ENCODE measurements at places on chromosomes 7 and 10.

- no peak for DNase-seq
These were observed 32.0 kb upstream of the CRTAC1 start for GRCh38 chr10:98062424-98062823.

- DNase-seq = no peak
These were observed 4.4 kb upstream of the STEAP4 start for GRCh38 chr7:88310956-88311674.

- no peak for DNase-seq
These were observed 77.5 kb downstream of the SLC25A13 start for GRCh38 chr7:96244244-96244991.

DNA sequence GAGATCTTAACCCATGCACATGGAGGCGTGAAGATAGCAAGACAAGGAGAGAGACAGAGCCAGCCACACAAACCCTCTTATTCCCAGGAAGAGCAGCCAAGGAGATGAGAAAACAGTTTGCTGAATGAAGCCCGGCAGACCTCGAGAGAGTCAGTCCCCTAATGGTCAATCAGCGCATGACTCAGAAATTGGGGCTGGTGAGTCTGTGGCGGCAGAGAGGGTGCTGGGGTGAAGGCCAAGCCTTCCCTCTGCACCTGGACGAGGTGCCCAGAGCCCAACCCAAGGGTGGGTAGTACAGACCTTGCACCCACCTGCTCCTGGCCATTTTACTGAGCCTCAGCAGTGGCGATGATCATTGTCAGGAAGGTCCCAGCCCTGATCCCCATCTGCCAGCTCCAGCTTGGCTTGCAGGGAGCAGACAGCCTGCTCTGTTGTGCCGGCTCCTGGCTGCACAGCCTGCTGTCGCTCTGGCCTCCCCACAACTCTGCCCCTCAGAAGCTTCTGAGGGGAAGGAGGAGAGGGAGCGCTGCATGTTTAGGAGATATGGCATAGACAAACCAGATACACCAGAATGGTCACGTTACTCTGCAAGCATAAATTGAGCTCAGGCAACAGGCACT, 256.6 kb downstream of the RPS24 start:
- no peak for DNase-seq

GRCh38 chr7:64868499-64868898, 34.6 kb upstream of the ZNF273 start:
- no peak for DNase-seq

DNA sequence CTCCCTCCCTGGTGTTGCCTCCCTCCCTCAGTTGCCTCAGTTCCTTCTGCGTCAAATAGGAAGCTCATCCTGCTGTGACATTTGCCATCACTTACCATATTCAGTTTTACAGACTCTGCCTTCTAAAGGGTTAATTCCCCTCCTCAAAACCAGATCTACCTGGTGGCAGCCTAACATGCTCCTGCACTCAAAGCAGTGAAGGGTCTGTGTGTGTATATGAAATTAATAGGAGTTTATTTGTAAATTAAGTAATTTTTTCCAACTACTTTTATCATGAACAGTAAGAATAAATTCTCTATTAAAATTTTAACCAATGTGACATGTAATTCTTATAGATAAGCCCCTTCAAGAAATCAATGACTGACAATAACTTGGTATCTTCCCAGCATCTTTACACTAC, 158.6 kb upstream of the INSYN2A start:
- no peak for DNase-seq

- DNase-seq = no peak
These were observed 179.0 kb downstream of the NOC3L start for GRCh38 chr10:94183666-94184264.

DNA sequence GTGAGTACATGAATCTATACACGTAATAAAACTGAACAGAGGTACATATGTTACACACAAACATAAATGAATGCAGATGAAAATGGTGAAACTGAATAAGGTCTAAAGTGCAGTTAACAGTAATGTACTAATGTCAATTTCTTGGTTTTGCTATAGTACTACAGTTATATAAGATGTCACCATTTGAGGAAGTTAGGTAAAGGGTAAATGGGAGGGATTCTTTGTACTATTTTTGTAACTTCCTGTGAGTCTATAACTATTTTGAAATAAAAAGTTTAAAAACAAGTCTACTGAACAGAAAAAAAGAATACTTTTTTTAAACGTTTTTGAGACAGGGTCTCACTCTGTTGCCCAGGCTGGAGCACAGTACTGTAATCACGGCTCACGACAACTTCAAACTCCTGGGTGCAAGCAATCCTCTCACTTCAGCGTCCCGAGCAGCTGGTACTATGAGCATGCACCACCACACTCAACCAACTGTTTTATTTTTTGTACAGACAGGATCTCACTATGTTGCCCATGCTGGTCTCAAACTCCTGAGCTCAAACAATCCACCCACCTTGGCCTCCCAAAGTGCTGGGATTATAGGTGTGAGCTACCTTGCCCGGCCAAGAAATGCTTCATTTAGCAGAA, 71.5 kb downstream of the WAPL start:
- DNase-seq = no peak

GRCh38 chr10:43928425-43928968, 279.8 kb upstream of the ZNF32 start:
- no peak for DNase-seq

- no peak for DNase-seq
These were observed 176.7 kb downstream of the ADARB2 start for GRCh38 chr10:1560535-1561192.

- no peak for DNase-seq
These were observed 88.5 kb downstream of the CTNNA3 start for GRCh38 chr10:67607472-67607871.

- DNase-seq = no peak
These were observed 661.7 kb upstream of the SORCS1 start for GRCh38 chr10:107826171-107826570.

DNA sequence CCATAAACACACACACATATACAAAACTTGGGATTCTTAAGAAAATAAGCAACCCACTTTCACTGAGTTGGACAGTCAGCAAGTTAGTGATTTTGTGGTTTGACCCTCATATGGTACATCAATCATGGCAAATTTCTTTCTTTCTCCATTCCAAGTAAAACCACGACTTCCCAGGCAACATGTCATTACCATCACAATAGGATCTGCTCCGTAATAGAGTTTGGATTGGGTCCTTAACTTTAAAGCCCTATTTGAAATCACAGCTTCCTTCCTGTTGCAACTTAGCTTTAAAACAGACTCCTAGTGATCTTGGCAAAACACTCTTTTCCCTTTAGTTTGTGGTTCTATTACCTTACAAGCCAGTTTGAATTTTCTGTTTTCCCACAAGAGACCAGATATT, 483.6 kb downstream of the INHBA start:
- no peak for DNase-seq

GRCh38 chr7:69042138-69042537, 556.1 kb upstream of the AUTS2 start:
- DNase-seq = no peak

DNA sequence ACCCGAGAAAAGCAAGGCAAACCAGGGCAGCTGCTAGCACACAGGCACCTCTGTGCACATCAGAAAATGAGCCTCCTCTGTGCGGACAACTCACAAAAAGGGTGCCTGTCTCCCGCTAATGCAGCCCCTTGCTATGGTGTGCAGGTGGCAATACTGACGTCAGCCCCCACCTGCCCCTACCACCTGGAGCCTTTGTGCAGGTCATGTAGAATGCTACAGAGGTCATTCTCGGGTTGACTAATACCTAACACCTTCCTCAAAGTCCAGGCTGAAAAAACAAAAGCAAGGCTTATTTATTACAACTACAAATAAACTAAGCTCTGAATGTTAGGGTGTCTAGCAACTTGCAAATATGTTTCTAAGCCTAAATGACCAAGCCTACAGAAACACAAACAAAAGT, 13.9 kb downstream of the PIP4K2A start:
- no peak for DNase-seq

DNA sequence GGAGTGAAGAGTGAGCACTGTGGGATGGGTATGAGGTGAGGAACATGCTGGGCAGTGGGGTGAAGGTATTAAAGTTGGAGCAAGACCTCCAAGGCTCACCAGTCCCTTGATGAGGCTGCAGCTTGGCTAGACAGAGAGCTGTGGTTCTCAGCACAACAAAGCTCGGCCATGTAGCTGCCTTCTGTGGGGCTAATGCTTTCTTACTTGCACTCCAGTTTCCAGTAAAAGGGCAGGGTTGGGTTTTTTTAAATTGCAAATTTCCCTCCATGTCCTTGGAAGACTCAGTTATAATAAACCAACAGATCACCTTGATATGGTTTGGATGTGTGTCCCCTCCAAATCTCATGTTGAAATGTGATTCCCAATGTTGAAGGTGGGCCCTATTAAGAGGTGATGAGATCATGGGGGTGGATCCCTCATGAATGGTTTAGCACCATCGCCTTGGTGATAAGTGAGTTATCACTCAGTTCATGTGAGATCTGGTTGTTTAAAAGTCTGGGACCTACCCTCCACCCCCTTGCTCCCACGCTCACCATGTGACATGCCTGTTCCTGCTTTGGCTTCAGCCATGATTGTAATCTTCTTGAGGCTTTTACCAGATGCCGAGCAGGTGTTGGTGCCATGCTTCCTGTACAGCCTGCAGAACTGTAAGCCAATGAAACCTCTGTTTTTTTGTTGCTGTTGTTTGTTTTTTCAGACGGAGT, 55.9 kb downstream of the ATXN7L1 start:
- no peak for DNase-seq

DNA sequence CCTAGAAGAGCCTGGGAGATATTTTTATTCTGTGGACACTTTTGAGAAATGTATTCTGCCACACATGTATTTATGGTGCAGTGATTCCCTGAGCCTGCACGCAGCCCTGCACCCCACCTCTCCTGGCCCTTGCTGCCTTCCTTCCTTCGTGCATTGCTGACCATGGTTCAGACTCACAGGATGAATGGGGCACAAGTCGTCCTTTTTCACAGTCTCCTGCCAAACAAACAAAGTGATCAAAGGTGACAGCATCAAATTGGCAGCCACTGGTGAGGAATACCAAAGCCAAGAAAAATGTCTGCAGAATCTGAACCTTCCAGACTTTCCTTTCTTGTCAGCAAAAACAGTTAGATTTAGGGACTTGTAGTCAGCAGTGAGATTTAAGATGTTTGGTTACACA, 215.0 kb downstream of the ACTR3B start:
- DNase-seq = no peak

GRCh38 chr10:71687077-71687476, 32.5 kb downstream of the C10orf105 start:
- no peak for DNase-seq

GRCh38 chr7:124879771-124880170, 49.9 kb downstream of the POT1 start:
- no peak for DNase-seq

DNA sequence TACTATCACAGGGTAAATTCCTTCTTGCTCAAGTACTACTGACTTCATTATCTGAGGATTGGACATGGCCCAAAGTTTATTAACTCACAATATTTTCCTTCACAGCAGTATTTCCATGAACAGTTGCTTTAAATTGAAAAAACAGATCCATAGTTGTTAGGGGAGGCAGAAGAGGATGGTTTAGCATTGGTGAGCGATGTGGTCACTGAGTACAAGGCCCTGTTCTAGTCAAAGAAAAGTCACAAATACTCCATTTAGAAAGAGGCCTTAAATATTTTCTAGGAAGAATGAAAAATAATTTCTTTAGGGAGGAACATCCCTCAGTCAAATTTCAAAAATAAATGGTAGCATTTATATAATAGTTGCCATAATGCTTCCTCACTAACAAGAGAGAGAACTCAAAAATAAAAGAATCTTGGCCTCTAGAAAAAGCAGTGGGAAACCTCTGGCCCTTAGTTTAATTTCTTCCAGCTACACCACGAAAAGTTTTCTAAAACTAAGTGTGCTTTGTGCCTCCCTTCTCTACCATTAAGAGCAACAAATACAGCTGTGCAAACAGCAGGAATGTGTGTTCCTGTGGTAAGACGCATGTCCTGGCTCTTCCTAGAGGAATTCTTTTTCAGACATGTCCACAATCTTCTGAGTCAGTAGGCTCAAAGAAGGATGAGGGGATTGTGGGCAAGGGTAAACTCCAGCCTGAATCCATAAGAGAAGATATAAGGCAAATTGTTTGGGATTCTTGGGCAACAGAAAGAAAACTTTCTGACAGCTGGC, 105.7 kb downstream of the HOXA1 start:
- DNase-seq = no peak

- no peak for DNase-seq
These were observed 250.8 kb upstream of the MBL2 start for GRCh38 chr10:53023411-53023810.

- no peak for DNase-seq
These were observed 59.2 kb downstream of the TBC1D12 start for GRCh38 chr10:94461503-94461902.

GRCh38 chr10:10364902-10365301, 652.8 kb upstream of the CELF2 start:
- DNase-seq = no peak

DNA sequence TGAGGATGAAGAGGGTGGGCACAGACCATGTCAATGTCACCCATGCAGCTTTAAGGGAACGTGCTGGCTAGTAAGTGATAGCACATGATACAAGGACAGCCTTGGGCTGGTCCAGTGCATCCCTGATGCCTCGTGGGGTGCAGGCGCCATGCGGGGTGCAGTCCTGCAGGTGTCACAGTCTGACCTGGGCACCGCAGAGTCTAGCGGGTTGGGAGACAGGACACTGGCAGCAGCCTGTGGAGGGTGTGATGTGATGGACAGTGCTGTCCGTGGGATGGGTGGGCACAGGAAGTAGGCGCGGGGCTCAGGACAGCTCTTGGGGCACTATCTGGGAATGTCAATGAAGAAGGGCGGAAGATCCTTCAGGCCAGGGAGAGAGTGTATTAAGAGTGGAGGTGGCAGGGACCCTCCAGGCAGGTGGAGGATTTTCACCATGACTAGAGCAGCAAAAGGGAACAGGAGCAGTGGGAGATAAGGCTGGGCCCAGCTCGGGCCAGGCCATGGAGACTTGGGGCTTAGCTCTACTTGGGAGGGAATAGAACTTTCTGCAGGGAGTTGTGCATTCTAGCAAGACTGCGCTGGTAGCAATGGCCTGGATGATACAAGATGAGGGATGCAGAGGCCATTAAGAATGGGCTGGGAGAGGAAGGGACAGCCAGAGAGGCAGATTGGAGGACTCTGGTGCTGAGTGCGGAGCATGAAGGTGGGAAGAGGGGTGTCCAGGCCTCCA, 122.5 kb downstream of the PTPN20 start:
- DNase-seq = no peak

DNA sequence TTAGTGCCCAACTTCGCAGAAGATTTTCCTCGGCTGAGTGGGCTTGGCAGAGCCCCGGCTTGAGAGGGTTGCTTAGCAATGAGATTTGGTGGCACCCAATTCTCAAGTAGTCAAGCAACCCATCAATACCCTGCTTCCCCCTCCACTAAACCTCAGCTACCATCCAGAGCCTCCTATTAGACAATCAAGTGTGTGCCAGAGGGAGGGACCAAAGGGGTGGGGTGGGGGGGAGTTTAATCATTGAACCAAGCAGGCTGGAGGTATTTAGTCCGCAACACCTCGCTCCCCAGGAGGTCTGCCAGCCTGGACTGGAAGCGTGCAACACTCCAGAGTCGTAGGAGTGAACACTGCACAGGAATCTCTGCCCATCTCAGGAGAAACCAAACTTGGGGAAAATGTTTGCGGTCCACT, at the start of gene HKDC1:
Gene HKDC1, plus strand, starts transcription at position 292 of the 411 bp plus-strand sequence. Its CDS starts 104 bp downstream, at position 396.
- DNase-seq = no peak

GRCh38 chr10:129936923-129937300, 27.2 kb downstream of the EBF3 start:
- no peak for DNase-seq

All from neuronal stem cell (in vitro differentiated cells).